ENCODE measurements at places on chromosomes 11 and 22.

- no peak overlapping the region for H3K4me3 ChIP-seq
- DNase-seq: no peak
- H3K27me3 ChIP-seq: no peaks in the 10 kb centered on the region
- H3K36me3 ChIP-seq: peaks cover 4% of the 10 kb centered on the region
Observed at GRCh38 chr22:48333816-48334735, 1493.6 kb downstream of the BRD1 start.

DNA sequence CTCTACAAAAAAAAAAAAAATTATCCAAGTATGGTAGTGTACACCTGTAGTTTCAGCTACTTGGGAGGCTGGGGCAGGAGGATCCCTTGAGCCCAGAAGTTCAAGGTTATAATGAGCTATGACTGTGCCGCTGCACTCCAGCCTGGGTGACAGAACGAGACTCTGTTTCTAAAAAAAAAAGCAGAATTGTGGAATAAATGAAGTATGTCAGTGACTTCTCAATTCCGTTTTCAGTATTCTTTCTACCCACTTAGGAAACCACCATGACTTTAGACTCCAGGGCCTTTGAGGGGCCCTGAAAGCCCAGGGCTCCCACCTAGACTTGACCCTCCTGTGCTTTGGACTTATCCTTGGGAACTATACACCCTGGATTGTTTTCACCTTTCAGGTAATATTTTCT is 6.5 kb upstream of the NUP160 start:
- no peak overlapping the region for H3K27ac ChIP-seq
- H3K27me3 ChIP-seq: no peaks in the 10 kb centered on the region
- DNase-seq: no peak
- H3K4me1 ChIP-seq: peaks cover 31% of the 10 kb centered on the region
- no peak overlapping the region for H3K4me3 ChIP-seq

DNA sequence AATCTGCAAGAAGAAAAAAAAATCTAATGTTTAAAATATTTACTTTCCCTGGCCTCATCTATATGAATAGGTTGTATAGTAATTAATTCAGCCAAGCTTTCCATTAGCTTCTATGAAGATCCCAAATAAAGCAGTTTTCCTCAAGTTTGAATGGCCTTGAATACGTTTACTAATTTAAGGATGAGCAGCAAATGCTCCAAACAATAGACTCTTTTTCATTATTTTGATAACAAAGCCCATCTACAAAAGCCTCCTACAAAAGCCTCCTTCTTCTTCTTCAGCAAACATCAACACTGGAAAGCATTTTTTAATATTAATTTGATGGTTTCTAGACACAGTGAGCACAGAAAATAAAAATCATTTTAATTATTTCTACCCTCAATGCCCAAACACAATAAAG is 1130.3 kb upstream of the CNTN5 start:
- no peak overlapping the region for H3K4me3 ChIP-seq
- no peaks in the 10 kb centered on the region for H3K4me1 ChIP-seq
- DNase-seq: no peak
- H3K27me3 ChIP-seq: no peaks in the 10 kb centered on the region
- H3K36me3 ChIP-seq: no peaks in the 10 kb centered on the region

GRCh38 chr11:70156291-70157037 is 46.6 kb upstream of the FADD start:
- H3K4me3 ChIP-seq: no peak overlapping the region
- H3K27ac ChIP-seq: no peak overlapping the region
- H3K27me3 ChIP-seq: peaks cover 25% of the 10 kb centered on the region
- H3K36me3 ChIP-seq: no peaks in the 10 kb centered on the region
- no peaks in the 10 kb centered on the region for H3K4me1 ChIP-seq

GRCh38 chr11:44113572-44113971 is 18.1 kb downstream of the EXT2 start:
- H3K27me3 ChIP-seq: no peaks in the 10 kb centered on the region
- no peak overlapping the region for H3K4me3 ChIP-seq
- H3K27ac ChIP-seq: no peak overlapping the region
- peaks cover 20% of the 10 kb centered on the region for H3K4me1 ChIP-seq
- no peak for DNase-seq

- H3K4me3 ChIP-seq: no peak overlapping the region
- no peak overlapping the region for H3K27ac ChIP-seq
- peaks cover 4% of the 10 kb centered on the region for H3K4me1 ChIP-seq
- no peak for DNase-seq
- peaks cover 33% of the 10 kb centered on the region for H3K27me3 ChIP-seq
Observed at GRCh38 chr11:8717876-8718753, 35.5 kb downstream of the RPL27A start.

DNA sequence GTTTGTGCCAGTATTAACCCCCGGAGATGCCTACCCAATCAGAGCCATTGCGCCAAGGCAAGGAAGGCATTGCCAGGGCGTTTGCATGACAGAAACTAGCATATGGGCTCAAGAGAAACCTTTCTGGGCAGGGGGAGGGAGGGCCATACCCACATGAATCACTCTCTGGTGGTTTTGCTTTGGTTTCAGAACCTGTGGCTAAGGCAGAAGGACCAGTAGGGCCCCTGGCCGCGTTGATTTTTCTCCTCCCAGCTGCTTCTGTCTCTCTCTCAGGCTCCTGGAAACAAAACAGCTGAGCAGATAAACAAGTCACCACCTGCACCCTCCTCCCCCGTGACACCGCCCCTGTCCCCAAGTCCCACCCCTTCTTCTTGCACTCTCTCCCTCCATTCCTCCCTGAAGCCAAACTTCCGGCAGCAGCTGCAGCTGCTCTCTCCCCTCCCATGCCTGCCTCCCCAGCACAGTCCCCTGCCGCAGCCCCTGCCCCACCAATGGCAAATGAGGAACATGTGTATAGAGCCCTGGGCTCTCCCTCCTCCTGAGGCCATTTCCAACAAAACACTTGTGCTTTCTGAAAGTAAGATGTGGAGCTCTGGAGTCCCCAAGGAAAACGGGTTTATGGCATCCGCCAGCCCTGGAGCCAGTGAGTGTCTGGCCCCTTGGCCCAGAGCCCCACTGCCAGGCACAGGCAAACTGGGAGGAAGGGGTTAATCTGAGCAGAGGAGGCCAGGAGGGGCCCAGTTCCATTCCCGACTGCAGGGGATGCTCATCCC is 39.0 kb upstream of the ADA2 start:
- peak overlapping the region; percentile 41 for H3K27ac ChIP-seq
- H3K36me3 ChIP-seq: no peaks in the 10 kb centered on the region
- H3K4me3 ChIP-seq: peak overlapping the region; percentile 62
- H3K27me3 ChIP-seq: no peaks in the 10 kb centered on the region

DNA sequence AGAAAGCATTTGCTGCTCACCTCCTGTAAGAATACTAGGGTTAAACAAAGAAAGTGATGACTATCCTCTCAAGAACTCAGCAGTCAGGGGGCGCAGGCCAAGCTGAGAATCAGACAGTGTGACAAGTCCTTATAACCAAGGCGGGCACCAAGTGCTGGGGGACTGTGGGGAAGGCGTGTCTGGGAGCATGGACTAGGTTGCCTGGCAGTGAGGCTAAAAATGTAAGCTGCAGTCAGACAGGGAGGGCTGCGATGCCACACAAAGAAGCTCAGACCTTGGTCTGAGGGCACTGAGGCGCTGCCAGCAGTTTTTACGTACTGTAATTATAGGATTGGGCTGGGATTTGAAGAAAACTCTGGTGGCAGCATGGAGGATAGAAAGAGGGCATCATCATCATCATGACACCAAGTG is 73.7 kb downstream of the FLI1 start:
- no peak for DNase-seq
- no peak overlapping the region for H3K4me3 ChIP-seq
- H3K36me3 ChIP-seq: peaks cover 10% of the 10 kb centered on the region

DNA sequence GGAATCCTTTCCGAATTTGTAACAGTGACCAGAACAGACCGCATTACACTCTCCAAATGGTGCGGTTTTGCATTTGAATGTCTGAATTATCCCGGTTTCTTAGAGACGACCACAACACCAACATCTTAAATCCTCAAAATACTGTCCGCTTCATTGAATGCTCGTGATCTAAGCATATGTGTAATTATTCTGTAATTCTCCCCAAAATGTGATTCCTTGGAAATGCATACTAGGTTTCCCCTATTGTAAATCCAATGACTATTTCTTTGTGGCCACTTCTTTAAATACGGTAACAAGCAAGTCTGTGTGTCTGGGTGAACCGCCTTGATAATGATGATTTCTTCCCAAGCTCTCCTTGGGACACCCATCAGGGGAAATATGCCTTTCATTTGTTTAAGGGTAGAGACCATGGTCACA is 87.3 kb upstream of the DBX1 start:
- DNase-seq: no peak
- H3K27me3 ChIP-seq: peaks cover 73% of the 10 kb centered on the region
- no peak overlapping the region for H3K27ac ChIP-seq
- no peaks in the 10 kb centered on the region for H3K4me1 ChIP-seq
- H3K36me3 ChIP-seq: no peaks in the 10 kb centered on the region

GRCh38 chr11:103794262-103794661 is 242.2 kb upstream of the DDI1 start:
- H3K27me3 ChIP-seq: no peaks in the 10 kb centered on the region
- H3K27ac ChIP-seq: no peak overlapping the region
- no peak for DNase-seq
- H3K4me1 ChIP-seq: no peaks in the 10 kb centered on the region

DNA sequence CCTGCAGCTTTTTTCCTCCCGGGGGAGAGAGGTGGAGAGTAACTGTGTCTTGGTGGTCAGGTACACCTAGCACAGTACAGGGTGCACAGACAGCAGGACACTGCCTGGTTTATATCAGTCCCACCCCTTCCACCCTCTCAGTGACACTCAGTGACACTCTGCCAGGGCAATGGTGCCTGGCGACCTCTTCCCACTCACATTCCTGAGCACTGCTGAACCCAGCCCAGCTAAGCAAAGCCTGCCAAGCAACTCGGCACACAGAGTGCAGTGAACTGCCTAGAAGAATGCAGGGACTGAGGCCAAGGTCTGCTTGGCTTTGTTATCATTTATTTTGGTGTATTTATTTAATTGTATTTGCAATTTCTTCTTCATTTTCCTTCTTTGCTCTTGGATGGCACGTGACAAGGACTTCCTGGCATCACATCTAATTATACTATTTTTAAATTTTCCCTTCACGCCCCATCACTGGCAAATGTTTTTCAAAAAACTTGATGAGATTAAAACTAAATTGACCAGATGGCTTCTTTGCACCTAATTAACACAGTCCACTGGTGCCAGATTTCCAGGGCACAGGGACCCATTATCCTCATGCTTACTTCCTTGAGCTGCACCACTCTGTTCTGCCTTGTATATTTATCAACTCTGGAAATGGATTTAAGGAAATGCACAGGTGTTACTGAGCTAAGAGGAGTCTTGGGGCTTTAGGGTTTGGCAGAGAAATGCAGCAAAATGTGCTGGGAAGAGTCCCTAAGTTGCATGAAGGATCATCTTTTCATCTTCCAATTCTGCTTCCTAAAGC is 205.6 kb downstream of the ADAMTS15 start:
- peaks cover 25% of the 10 kb centered on the region for H3K27me3 ChIP-seq
- no peak overlapping the region for H3K4me3 ChIP-seq
- H3K27ac ChIP-seq: no peak overlapping the region
- H3K4me1 ChIP-seq: no peaks in the 10 kb centered on the region
- DNase-seq: no peak

GRCh38 chr11:64866173-64866491 is 12.3 kb downstream of the EHD1 start:
- DNase-seq: no peak
- peaks cover 66% of the 10 kb centered on the region for H3K4me1 ChIP-seq
- H3K36me3 ChIP-seq: peaks cover 3% of the 10 kb centered on the region
- peak overlapping the region; percentile 84 for H3K4me3 ChIP-seq

- H3K27ac ChIP-seq: no peak overlapping the region
- H3K36me3 ChIP-seq: no peaks in the 10 kb centered on the region
- no peak for DNase-seq
- no peaks in the 10 kb centered on the region for H3K27me3 ChIP-seq
- no peak overlapping the region for H3K4me3 ChIP-seq
Observed at GRCh38 chr11:28849053-28849452, 740.9 kb downstream of the METTL15 start.
